ENCODE measurements at places on chromosomes 2 and 18.

DNA sequence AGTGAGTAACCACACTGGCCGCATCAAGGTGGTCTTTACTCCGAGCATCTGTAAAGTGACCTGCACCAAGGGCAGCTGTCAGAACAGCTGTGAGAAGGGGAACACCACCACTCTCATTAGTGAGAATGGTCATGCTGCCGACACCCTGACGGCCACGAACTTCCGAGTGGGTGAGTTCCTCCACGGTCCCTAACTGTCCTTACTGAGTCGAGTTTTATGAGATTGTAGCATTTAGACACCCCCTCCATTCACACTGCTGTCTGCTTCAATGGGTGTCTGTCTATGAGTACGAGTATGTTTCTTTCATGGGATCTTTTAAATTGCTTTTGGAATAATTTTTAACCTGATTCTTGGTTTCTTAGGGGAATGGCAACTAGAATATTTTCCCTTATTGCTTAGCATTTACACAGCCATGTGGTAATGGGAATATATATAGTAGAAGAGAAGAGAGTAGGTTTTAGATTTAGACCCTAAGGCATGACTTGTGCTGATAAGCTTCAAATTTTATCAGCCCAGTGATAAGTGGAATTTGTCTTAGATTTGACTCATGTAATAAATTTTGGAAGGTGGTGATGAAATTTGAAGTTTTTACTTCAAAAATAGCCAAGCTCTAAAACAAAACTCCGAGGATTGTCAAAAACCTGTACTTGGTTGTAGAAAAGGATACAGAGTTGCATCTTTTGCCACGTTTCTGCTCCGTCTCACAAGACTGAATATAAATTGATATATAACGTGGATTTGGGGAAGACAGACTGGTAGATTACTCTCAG is 188.2 kb downstream of the LTBP1 start:
- no peak for DNase-seq

GRCh38 chr2:207133820-207134519 is 31.8 kb downstream of the KLF7 start:
- DNase-seq: no peak

DNA sequence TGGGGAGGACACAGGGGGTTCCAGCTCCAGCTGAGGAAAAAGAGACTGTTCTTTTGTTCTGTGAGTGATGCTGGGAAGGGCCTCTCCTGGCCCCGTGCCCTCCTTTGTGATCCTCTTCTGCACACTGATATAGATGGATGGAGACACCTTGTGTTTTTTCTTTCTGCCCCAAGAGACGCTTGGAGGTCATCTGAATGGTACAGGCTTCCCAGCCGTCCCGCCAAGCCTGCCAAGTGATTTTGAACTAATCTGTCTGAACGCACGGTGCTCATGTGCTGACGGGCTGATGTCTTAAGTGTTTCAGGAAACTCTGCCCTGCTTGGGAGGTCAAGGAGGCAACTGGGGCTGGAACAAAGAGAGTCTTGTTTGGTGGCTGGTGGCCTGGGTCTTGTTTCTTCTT is 57.5 kb downstream of the KIF5C start:
- DNase-seq: no peak

- DNase-seq: no peak
These were observed 55.2 kb downstream of the MBP start for GRCh38 chr18:77077401-77077800.

GRCh38 chr2:239184968-239185903 is 215.6 kb downstream of the HDAC4 start:
- no peak for DNase-seq

DNA sequence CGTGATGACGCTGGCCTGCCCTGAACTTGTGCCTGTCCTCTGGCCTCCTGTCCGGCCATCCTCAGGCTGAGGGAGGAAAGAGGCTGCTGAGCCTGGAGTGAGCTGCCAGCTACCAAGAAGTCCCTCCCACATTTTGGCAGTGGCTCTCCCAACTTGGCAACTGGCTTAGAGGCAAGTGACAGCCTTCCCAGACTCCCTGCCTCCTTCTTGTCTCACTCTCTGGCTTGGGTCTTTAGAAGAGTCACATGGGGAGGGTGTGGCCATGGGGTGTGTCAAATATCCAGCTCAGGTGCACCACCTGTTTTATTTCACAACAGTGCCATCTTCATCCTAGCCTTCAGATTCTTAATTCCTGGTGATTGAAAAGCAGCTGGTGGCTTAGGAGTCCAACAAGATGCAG is 222.9 kb downstream of the PRKCE start:
- DNase-seq: no peak

GRCh38 chr18:7682321-7682720 is 115.2 kb downstream of the PTPRM start:
- DNase-seq: no peak

DNA sequence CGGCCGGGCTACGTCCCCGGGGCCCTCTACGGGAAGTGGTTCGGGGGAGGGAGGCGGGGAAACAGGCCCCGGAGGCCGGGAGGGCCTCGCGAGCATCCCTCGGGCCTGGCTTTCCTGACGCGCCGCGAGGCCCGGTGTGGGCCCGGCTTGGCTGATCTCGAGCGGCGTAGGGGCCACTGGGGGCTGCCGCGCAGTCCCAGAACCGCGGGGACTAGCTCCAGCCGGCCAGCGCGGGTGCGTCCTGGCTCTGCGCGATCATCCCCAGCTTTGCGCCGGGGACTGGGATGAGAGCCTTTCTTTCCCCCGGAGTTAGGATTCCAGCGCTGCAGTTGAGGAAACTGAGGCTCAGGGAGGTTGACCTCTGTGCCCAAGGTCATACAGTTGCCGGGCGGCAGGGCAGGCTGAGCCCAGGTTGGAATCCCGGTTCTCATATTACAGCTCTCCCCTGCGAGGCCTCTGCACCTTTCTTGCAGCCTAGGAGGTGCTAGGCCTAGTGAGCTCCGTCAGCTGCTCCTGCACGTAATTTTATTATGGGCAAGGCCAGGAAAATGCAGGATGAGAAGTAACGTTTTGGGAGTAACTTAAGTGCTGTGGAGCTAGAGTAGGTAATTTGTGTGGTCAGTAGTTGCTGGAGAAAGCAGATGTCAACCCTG is 501 bp downstream of the LPIN1 start:
- DNase-seq: no peak

DNA sequence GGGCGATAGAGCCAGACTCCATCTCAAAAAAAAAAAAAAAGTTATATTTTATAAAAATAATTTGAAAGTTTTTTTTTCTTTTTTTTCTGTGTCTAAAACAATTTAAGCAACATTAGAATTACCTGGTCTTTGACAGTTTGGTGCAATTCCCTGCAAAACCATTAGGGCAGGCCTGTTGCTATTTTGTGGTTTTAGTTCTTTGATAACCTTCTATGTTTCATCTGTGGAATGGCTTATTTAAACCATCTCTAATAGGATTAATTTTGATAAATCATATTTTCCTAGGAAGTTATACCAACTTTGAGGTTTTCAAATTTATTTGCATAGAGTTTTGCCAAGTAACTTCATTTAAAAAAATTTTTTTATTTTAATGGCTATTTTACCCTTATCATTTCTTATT is 141.2 kb upstream of the TWIST2 start:
- no peak for DNase-seq

DNA sequence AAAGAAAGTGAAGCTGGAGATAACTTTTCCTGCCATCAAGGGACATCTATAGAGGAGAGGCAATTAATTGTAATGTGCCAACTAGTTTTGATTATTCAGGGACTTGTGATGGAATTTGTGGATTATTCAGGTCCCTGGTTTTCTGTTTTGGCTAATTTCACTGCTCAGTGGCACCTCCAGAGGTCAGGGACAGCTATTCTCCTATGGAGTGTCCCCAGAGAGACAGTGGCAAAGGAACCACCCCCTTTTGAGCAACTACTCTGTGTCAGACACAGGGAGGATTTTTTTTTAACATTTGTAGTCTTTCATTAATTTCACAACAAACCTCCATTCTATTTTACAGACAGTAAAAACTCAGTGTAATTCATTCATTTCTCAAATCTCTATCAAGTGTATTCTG is 206.0 kb upstream of the SPRED2 start:
- DNase-seq: no peak

GRCh38 chr2:16266571-16266970 is 326.2 kb downstream of the MYCN start:
- no peak for DNase-seq

DNA sequence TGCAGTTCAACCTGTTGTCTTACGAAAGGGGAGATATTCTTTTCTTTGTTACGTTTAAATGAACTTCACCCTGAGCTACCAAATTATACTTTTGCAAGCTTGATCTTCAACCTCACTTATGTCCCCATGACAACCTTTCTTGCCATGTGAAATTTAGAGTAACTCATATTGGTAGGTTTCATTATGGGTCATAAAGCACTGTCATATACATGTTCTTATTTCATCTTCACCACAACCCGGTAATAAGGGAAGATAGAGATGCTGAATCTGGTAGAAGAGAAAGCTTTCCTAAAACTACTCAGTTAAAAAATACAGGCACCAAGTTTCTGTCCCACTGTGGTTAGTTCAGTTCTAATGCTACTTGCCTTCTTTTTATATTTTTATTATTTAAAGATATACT is 208.5 kb upstream of the NRP2 start:
- DNase-seq: no peak

Measured in activated CD4-positive, alpha-beta T cell treated with anti-CD3 and anti-CD28 coated beads for 1 hour (primary cell).